ENCODE measurements at places on chromosomes 4 and X.

DNA sequence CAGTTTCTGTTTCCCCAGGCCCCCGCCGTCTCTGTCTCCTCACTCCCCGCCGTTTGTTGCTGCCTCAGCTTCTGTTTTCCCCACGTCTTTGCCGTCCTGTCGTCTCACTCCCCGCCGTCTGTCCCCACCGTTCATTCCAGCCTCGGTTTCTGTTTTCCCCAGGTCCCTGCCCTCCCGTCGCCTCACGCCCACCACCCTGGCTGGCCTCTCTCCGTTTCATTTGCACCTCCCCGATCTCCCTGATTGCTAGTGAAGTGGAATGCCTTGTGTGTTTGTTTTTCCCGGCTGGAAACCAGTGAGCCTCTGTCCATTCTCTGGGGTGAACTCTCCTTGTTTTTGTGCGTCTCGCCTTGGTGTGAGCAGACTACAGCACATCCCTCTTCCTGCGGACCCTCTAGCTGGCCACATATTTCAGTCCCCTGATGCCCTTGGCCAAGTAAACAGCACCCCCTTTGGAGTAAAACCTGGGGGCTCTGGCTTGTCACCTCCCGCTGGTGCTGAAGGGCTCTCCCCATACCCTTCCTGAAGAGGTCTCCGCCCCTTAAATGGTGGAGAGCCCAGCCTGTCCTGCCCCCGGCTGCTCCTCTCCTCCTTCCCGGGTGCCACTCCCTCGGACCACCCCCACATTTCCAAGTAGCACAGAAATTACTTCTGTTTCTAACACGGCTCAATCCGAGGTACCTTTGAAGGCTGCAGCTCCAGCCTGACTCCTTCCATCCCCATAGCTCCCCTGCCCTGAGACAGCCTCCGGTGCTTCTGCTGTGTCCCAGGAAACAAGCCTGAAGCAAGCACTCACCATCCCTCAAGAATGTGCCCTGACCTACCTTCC is 13.2 kb downstream of the TMEM175 start:
- DNase-seq: no peak

- DNase-seq: no peak
Measured at GRCh38 chr4:101005659-101006058, 341.7 kb downstream of the PPP3CA start.

GRCh38 chr4:110501826-110502225 is 25.9 kb downstream of the ENPEP start:
- no peak for DNase-seq

- DNase-seq: peak; percentile 47
Measured at GRCh38 chr4:972651-973424, 531 bp downstream of the DGKQ start.

- DNase-seq: no peak
Measured at GRCh38 chrX:38601866-38602265, 40.5 kb downstream of the TSPAN7 start.

GRCh38 chr4:185657183-185657582 is 121.9 kb upstream of the PDLIM3 start:
- no peak for DNase-seq

DNA sequence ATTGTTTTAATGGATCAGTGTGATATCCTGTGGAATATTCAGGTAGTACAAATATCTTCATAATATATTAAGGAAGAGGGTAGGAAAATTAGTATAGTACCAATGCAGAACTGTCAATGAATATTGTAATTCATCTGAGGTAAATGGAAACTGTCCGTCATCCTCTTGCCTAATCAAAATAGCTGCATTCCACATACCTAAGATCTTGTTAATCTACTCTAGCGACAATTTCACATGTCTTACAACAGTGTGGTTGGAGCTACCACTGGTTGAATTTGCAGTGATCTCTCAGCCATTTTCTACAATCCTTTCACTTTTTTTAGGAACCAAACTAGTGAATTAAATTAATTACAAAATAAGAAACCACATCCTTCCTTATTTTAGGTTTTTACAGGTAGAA is 117.5 kb downstream of the PCDH18 start:
- no peak for DNase-seq

DNA sequence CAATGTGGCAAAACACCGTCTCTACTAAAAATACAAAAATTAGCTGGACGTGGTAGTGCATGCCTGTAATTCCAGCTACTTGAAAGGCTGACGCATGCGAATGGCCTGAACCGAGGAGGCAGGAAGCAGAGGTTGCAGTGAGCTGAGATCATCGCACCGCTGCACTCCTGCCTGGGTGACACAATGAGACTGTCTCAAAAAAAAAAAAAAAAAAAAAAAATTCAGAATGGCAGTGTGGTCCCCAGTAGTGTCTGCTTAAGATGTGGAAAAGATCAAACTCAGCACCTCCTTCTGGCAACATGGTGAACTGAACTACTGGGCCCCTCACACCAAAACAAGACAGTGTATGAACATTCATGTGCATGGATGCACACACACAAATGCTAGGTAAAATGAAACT is 32.2 kb downstream of the SMS start:
- DNase-seq: peak; percentile 21

GRCh38 chrX:131763674-131764073 is 219.8 kb downstream of the OR13H1 start:
- peak; percentile 58 for DNase-seq

DNA sequence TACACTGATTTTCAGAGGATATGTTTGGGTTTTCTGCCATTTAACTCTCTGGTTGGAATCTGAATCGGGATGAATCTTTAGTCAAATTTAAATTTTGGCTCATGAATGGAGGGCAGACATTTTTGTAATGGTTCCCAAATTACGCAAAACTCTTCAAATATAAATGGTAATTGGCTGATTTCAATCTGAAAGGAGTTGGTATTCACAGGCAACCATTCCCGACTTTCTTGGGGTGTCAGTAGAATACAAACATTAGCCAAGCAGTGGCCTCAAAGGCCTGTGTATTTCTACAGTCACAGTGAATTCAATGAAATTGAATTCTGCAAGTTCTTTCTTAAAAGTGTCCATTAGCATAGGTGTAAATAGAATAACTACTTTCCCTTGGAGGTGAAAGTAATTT is 668.8 kb upstream of the PRKX start:
- no peak for DNase-seq

DNA sequence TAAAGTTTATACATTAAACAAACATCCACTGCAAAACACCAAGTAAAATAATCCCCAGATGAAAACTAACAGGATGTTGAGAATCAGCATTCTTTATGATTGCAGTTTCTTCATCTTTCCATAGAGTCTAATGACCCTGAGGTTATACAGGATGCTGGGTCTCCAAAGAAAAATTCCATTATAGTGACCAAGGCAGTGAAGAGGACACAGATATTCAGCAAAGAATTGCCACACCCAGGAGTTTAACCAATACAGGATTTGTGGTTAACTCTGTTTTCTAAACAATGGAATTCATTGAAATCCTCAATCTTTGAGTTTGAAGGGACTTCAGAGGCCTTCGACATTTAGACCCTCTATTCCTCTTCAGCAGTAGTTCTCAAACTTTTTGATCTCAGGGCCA is 76.2 kb upstream of the ESX1 start:
- DNase-seq: no peak

- no peak for DNase-seq
Measured at GRCh38 chr4:189981970-189982369, 41.3 kb downstream of the FRG1 start.

GRCh38 chr4:180994722-180995121 is 1248.5 kb upstream of the TENM3 start:
- DNase-seq: no peak

DNA sequence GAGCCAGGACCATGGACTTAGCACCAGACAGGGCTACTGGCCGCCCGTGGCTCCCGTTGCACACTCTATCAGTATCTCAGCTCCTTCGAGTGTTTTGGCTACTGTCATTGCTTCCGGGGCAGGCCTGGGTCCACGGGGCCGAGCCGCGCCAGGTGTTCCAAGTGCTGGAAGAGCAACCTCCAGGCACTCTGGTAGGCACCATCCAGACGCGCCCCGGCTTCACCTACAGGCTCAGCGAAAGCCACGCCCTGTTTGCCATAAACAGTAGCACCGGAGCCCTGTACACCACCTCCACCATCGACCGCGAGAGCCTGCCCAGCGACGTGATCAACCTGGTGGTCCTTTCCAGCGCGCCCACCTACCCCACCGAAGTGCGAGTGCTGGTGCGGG is 1.6 kb downstream of the FAT4 start:
- DNase-seq: no peak

DNA sequence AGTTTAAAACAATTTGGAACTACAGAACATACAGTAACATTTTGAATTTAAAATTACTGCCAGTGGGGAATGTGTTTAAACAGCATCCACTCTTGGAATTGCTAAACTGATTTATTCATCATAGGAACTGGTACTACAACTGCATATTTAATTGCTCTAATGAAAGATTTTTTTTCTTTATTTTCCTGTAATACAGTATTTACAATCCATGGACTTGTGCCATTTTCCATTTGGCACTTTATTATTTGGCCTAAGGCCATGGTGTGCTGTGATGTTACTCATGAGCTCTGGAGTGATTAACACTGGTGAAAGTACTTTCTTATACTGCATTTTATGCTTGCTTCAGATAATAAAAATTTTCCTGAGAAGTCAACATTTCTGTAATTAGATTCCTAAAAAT is 69.7 kb upstream of the NUDT6 start:
- no peak for DNase-seq

DNA sequence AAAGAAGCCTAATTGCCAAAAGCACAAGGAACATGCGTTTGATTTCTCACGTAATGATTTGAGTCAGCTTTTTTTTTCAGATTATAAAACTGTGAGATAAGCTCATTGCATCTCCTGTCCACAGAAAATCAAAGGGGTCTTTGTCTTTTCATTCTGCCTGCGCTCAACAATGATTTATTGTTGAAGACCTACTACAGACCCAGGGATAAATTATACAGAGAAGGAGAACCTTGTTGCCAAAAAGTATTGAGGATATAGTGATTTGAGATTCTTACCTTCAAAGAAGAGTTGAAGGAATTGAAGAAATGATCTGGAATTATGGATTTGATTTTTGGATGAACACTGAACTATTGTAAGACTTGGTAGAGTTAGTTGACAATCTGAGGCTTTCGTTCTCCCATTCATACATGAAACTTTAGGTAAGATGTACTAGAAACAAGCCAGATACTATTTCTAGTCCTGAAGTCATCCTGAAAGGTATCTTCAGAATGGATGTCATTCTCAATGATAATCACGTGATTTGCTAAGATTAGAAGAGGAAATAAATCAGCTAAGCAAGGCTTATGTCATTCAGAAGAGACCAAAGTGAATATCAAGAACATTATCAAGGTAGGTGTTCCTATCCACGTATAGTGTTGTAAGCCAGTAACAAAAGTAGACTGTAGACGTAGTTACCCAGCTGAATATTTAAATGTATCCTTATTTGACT is 71.1 kb upstream of the SCOC start:
- DNase-seq: no peak

- DNase-seq: no peak
Measured at GRCh38 chrX:133335027-133335426, 80.3 kb downstream of the GPC4 start.

GRCh38 chrX:16587836-16588235 is 62.1 kb upstream of the S100G start:
- DNase-seq: no peak

DNA sequence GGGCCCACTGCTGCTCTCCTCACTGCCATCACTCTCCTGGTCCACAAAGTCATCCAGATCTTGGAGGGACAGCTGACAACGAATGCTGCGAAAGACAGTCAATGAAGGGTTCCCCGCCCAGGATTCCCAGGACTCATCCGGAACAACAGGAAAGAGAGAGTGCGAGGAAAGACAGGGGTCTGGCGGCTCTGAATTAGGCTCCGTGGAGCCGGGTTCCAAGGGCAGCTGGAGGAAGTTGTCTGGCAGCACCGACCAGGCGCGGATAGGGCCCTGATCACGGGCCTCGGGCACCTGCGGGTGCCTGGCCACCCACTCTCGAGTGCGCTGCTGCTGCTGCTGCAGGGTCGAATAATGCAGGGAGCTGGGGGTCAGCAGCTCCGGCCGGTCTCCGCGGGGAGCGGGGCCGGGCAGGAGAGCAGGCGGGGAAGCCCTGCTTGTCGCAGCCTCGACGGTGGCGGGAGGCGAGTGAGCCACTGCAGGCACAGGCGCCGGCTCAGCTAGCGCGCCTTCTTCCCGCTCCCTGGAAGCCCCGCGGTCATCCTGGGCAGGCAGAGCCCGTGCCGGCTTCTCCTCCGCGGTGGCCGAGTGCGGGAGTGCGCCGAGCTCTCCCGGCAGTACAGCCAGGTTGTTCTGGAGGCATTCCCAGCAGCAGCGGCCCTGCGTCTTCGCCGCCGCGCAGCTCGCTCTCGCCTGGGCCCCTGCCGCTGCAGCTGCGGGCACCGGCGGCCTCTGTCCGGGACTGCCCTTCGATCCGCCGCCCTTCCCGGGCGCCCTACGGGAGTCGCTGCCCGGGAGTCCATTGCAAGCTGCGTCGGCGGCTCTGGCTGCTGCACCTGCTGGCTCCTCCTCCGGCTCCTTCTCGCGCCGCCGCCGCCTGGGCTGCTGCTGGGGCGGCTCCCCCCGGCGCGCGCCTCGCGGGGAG is 1.1 kb downstream of the SOWAHB start:
- peak; percentile 19 for DNase-seq

DNA sequence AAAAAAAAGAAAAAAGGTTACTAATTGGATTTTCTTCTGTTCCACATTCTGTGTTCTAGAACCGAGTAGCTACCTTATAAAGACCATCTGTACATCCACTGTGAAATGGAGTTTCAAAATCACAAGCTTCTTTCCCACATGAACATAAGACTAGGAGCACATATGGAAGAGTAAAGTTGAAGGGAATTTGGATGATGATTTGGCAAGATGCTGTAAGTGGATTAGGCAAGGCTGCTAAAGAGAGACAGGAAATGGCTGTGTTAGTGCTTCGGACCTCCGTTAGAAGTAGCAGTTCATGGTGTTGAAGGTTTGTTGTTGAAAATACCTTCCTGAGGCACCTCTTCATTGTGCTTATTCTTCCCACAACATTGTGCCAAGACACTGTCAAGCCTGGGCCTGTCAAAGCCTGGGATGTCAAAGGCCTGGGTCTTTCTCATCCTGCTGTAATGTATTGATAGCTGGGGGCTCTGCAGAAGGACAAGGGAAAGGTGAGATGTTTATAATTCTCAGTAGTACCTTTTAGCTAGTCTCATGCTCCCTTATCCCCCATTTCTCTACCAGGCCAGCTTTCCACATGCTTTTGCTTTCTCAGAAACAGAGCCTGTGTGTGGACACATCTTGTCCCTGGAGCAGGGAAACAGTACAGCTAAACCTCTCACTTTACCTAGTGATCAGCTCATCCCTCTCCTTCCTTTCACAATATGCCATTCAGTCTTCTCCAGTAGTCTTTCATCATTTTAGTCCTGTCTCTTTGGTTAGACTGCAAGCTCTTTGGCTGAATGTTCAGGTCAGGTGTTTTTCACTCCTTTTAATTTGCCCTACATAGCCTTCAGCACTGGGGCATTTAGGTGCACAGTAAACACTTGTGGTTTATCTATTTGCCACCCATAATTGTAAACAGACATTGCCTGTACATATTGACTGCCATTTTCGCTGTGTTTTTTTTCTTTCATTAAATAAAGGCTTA is 37.9 kb upstream of the CYP2U1 start:
- DNase-seq: no peak
